Activated CD8-positive, alpha-beta memory T cell treated with anti-CD3 and anti-CD28 coated beads, Interleukin-2, amount 10 ng/mL, durations not matched to agents 7 days and 5 days (primary cell): ENCODE measurements at places on chromosomes 12 and 14.

- no peaks in the 10 kb centered on the region for H3K4me1 ChIP-seq
- H3K4me3 ChIP-seq = no peak within 1 kb of the TSS
- H3K27me3 ChIP-seq = peaks cover 8% of the 10 kb centered on the region
- H3K36me3 ChIP-seq = no peaks in the 10 kb centered on the region
These were observed at the start of gene LRRC74A for GRCh38 chr14:76826122-76826521. Gene LRRC74A (plus strand): TSS chr14:76826408. CDS start chr14:76826698, 290 bp downstream.

- H3K27ac ChIP-seq = no peak overlapping the region
- no peaks in the 10 kb centered on the region for H3K36me3 ChIP-seq
- no peak overlapping the region for H3K4me3 ChIP-seq
These were observed 62.5 kb upstream of the TBX3 start for GRCh38 chr12:114746297-114747011.

DNA sequence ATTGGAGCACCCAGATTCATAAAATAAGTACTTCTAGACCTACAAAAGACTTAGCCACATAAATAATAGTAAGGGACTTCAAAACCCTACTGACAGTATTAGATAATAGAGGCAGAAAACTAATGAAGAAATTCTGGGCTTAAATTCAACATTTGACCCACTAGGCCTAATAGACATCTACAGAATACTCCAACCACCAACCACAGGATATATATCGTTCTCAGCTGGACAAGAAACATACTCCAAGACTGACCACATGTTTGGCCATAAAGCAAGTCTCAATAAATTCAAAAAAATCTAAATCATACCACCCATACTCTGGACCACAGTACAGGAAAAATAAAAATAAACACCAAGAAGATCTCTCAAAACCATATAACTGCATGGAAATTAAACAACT, 113.8 kb upstream of the CCDC175 start:
- H3K4me3 ChIP-seq = no peak overlapping the region
- no peak overlapping the region for H3K27ac ChIP-seq
- no peaks in the 10 kb centered on the region for H3K4me1 ChIP-seq
- peaks cover 14% of the 10 kb centered on the region for H3K27me3 ChIP-seq

GRCh38 chr12:4787965-4788364, 67.8 kb downstream of the GALNT8 start:
- H3K27ac ChIP-seq = no peak overlapping the region
- no peaks in the 10 kb centered on the region for H3K4me1 ChIP-seq
- no peak overlapping the region for H3K4me3 ChIP-seq
- no peak for DNase-seq

- no peak overlapping the region for H3K27ac ChIP-seq
- DNase-seq = no peak
- no peaks in the 10 kb centered on the region for H3K27me3 ChIP-seq
- H3K36me3 ChIP-seq = no peaks in the 10 kb centered on the region
- no peak overlapping the region for H3K4me3 ChIP-seq
These were observed 164.6 kb upstream of the SLC16A7 start for GRCh38 chr12:59431266-59431665.
